ENCODE measurements at places on chromosomes 2 and 18.
A peak's percentile ranks its signal among the peaks of the same experiment; 100 is the strongest.

DNA sequence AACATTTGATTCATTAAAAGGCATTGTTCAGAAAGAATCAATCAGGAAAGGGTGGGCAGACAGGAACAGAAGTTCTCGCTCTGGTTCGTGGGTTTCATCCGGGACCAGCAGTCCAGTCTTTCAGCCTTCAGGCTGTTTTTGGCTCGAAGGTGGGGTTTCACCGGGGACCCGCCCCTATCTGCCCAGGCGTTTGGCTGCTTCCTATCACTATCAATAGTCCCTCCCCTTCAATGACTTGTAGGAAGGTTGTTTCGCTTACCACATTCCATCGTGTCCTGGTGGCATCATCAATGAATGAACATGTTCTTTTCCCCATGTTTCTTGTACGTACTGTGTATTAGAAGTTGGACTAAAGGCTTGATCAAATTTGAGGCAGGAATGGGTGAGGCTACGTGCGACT is 130.3 kb downstream of the NEDD4L start:
- H3K36me3 ChIP-seq = no peaks in the 10 kb centered on the region
- H3K27me3 ChIP-seq = no peaks in the 10 kb centered on the region
- no peak overlapping the region for H3K27ac ChIP-seq
- peaks cover 46% of the 10 kb centered on the region for H3K4me1 ChIP-seq
- no peak overlapping the region for H3K4me3 ChIP-seq

- no peak overlapping the region for H3K27ac ChIP-seq
- H3K4me1 ChIP-seq = peaks cover 24% of the 10 kb centered on the region
- H3K36me3 ChIP-seq = peaks cover 3% of the 10 kb centered on the region
- H3K27me3 ChIP-seq = no peaks in the 10 kb centered on the region
- H3K4me3 ChIP-seq = no peak overlapping the region
Observed at GRCh38 chr2:196510246-196510645, 129.3 kb upstream of the CCDC150 start.

- no peaks in the 10 kb centered on the region for H3K27me3 ChIP-seq
- peaks cover 22% of the 10 kb centered on the region for H3K4me1 ChIP-seq
- DNase-seq = no peak
- peaks cover 7% of the 10 kb centered on the region for H3K36me3 ChIP-seq
- H3K27ac ChIP-seq = no peak overlapping the region
Observed at GRCh38 chr18:49174478-49174877, 223.7 kb upstream of the SMAD7 start.

DNA sequence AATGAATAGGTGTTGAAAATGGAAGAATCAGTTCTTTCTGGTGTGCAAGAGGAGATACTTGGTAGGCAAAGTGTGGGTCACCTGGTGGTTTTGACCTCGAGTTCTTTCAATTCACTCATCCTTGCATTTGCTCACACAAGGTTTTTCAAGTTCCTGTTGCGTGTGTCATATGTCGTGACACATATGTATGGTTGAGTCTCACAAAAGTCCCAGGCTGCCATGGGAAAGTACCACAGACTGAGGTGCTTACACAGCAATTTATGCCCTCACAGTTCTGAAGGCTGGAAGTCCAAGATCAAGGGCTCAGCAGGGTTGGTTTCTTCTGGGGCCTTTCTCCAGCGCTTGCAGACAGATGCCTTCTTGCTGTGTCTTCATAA is 64.4 kb downstream of the NCK2 start:
- H3K27me3 ChIP-seq = no peaks in the 10 kb centered on the region
- peaks cover 14% of the 10 kb centered on the region for H3K4me1 ChIP-seq
- DNase-seq = no peak
- H3K27ac ChIP-seq = no peak overlapping the region

- H3K27ac ChIP-seq = no peak overlapping the region
- H3K36me3 ChIP-seq = no peaks in the 10 kb centered on the region
- peaks cover 42% of the 10 kb centered on the region for H3K4me1 ChIP-seq
- DNase-seq = no peak
- H3K27me3 ChIP-seq = peaks cover 4% of the 10 kb centered on the region
- H3K4me3 ChIP-seq = no peak overlapping the region
Observed at GRCh38 chr2:46270384-46270783, 26.8 kb upstream of the EPAS1 start.

GRCh38 chr2:210536973-210537650 is 19.3 kb upstream of the CPS1 start:
- DNase-seq = no peak
- no peak overlapping the region for H3K4me3 ChIP-seq
- H3K27me3 ChIP-seq = no peaks in the 10 kb centered on the region
- H3K4me1 ChIP-seq = no peaks in the 10 kb centered on the region
- H3K36me3 ChIP-seq = no peaks in the 10 kb centered on the region

DNA sequence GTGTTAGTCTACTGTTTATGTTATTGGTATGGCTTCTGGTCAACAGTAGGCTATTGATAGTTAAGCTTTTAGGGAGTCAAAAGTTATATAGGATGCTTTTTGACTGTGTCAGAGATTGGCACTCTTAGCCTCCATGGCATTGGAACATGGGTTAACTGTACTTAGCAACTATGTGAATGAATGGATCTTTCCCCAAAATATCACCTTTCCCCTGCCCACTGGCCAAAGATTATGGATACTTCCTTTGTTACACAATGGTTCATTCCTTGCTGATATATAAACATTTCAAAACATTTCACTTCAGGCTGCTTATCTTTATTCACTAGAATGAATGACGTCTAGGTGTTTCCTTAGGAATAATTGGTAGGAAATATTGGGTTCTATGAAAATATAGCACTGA is 62.1 kb upstream of the DOCK10 start:
- H3K27me3 ChIP-seq = no peaks in the 10 kb centered on the region
- no peak overlapping the region for H3K4me3 ChIP-seq
- no peak for DNase-seq
- peaks cover 38% of the 10 kb centered on the region for H3K4me1 ChIP-seq
- H3K36me3 ChIP-seq = no peaks in the 10 kb centered on the region
- H3K27ac ChIP-seq = peak overlapping the region; percentile 87

DNA sequence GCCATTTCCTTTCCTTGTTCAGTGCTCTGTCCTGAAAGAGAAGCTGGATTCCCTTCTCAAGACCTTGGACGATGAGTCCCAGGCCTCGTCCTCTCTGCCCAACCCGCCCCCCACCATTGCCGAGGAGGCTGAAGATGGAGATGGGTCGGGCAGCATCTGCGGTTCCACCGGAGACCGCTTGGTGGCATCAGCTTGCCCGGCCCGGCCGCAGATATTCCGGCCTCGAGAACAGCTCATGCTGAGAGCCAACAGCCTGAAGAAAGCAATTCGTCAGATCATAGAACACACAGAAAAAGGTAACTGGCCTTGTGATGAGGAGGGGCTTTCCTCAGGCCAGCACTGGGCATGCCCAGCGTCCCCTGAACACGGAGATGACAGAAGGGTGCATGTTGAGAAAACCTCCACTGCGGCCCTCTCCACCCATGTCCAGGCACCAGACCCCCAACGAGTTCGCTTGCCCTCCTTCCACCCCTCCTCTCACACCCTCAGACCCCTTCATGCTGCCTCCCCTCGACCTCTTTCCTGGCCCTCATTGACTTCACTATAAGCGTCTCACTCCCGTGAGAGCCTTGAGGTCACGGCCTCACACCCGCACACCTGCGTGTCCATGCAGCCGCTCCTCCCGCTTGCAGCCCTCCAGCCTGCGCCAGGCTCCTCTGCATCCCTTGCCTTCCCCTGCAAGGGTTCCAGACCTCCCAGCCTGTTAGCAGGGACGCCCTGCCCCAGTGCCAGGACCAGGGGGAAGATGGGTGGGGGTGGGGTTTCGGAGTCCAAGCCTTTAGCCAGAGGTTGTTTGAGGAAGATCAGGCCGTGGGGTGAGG is 95.0 kb downstream of the DGKD start:
- H3K4me1 ChIP-seq = peaks cover 7% of the 10 kb centered on the region
- no peak overlapping the region for H3K4me3 ChIP-seq
- peaks cover 43% of the 10 kb centered on the region for H3K36me3 ChIP-seq
- DNase-seq = no peak
- H3K27me3 ChIP-seq = no peaks in the 10 kb centered on the region
- no peak overlapping the region for H3K27ac ChIP-seq
